ENCODE measurements at places on chromosomes 3 and 15.

GRCh38 chr3:130926504-130926903 is 32.6 kb downstream of the ATP2C1 start:
- DNase-seq, result no peak

DNA sequence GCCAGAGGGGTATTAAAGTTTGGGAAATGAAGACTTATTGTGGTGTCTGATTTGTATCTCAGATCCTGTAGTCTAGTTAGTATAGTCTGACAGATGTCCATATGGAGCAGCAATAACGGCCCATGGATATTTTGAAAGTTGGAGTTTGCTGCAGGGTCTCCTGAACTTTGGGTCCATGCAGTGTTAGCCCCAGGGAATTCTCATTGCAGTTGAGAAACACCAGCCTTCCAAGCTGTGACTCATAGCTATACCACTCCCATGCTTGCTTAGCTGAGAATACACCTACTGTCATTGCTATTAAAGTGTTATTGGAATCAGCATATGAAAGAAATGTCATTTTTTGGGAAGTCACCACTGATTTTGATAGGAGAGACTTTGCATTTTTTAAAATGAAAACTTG is 29.2 kb downstream of the TMOD2 start:
- DNase-seq, result no peak

GRCh38 chr3:13824521-13825310 is 55.2 kb downstream of the WNT7A start:
- no peak for DNase-seq

GRCh38 chr15:101410612-101411011 is 78.9 kb downstream of the PCSK6 start:
- DNase-seq, result no peak

- no peak for DNase-seq
These were observed 113.6 kb downstream of the TMEM266 start for GRCh38 chr15:76173317-76173834.

DNA sequence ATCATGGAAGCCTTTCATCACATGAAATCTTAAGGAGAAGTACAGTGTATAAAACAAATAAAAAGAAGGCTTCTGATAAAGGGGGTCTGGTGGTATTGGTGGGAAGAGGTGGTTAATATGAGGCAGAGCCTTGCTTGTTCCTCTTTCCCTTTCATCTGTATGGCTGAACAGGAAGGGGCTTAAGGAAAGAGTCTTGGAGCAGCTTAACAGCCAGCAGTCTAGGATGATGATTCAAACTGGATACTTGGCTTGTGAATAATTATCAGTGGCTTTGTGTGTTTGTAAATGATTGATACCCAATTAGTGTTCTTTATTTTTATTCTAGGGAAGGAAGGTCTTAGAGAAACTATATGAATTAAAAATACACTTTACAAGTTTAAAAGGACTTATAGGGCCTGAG is 29.1 kb upstream of the TCAIM start:
- no peak for DNase-seq

DNA sequence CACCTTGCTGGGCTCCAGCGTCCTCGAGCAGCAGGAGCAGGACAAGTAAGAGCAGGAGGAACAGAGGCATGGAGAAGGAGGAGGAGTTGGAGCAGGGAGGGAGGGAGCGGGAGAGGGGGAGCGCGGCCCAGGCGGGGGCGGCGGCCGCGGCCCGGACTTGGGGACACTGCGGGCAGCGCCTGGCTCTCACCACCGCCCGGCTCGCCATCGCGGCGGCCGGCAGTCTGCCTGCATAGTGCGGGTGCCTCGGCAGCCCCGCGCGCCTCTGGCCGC is 440 bp downstream of the DCBLD2 start:
- DNase-seq, result no peak

DNA sequence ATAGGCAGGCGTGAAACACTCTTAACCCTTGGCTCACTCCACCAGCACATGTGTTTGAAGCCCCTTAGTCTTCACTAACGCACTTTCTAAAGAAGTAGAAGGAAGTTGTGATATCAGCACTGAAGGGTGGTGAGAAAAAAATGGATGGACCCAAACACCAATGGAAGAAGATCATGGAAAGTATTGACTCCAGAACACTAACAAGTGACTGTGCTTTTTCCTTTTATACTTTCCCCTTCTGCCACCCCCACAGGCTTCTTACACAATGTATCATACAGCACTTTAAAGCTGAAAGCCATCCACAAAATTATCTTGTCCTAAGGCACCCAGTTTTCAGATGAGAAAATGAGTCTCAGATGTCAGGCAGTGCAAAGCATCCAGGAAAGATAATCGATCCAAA is 93.9 kb upstream of the PHLDB2 start:
- DNase-seq, result no peak

- DNase-seq, result no peak
These were observed 189.3 kb downstream of the ADAMTS17 start for GRCh38 chr15:100152463-100152862.

- DNase-seq, result no peak
These were observed 93.3 kb upstream of the NLGN1 start for GRCh38 chr3:173304182-173304800.

DNA sequence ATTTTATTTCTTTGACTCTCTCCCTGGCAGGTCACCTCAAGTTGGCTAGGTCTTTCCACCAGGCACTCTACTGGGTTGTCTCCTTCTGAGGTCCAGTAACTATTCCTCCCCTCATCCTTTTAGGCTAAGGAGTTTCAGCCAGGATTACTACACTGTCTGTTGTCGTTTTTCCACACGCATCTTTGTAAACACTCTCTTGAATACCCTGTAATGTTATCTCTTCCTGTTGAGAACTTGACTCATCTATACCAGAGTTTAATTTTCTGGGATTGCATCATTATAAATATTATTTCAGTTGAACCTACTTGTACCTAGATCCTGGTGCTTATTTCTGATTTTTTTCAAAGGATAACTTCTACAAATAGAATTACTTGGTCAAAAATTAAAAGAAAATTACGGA is 138.3 kb downstream of the SQOR start:
- no peak for DNase-seq

DNA sequence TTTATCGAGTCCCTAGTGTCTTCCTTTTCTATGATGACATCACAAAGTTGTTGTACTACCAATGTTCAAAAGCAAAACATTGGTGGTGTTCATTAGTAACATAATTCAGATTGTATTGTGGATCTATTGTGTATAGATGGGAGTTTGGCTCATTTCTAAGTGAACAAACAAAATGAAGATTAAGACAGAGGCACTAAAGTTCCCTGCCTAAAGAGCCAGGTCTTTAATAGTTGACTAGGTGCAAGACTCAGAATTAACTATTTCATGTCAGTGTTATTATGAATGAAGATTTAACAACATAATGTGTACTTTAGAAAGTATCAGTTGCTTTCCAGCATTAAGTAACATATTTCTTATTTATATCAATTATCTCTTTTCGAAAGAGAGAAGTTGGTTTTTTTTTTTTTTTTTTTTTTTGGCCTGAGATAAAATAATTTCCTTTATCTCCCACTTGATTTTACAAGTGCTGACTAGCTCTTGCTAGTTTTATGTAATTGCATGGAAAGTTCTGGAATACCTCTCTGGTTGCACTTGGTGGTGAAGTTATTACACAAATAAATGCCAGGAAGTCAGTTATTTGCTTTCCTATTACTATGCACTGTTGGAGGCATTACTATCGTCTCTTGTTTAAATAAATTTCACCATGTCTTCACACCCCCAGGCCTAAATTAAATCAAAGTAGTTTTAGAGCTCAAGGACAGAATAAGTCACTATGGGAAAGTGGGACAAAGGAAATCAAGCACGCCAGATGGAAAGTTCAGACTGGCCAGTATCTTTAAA is 48.7 kb downstream of the NAALADL2 start:
- no peak for DNase-seq

- no peak for DNase-seq
These were observed 168.5 kb upstream of the FAM3D start for GRCh38 chr3:58835086-58835485.

DNA sequence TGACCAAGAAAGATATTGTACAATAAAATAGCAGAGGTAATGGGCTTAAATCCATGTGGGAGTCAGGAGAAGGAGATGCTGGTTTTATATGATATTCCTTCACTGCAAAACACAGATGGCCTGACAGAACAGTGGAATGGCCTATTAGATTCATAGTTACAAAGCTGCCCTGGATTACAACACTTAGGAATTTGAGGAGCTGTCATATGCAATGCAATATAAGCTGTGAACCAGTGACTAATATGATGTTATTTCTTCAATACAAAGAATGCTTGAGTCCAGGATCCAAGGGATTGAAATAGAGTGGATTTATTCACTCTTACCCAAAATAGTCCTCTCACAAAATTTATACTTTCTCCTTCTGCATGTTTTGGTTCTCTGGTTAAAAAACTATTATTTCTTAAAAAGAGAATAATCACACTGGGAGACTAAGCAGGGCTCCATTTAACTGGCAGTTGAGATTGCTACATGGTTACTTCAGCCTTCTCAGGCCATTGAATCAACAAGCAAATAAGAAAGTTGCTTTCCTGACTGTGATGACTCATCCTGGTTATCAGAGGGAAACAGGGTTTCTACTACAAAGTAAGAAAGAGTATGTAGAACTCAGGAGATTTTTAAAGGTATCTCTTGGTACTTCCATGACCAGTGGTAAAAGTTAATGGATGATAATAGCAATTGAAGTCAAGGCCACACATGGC is 79.8 kb upstream of the ZPLD1 start:
- no peak for DNase-seq

GRCh38 chr3:77906102-77906709 is 866.3 kb downstream of the ROBO2 start:
- DNase-seq, result no peak

GRCh38 chr3:184738506-184738890 is 26.6 kb upstream of the MAGEF1 start:
- no peak for DNase-seq

- no peak for DNase-seq
These were observed 71.3 kb upstream of the GAP43 start for GRCh38 chr3:115552007-115552406.

GRCh38 chr15:70236341-70237086 is 138.8 kb upstream of the TLE3 start:
- no peak for DNase-seq

GRCh38 chr15:68184616-68185480 is 20.3 kb downstream of the CALML4 start:
- no peak for DNase-seq

DNA sequence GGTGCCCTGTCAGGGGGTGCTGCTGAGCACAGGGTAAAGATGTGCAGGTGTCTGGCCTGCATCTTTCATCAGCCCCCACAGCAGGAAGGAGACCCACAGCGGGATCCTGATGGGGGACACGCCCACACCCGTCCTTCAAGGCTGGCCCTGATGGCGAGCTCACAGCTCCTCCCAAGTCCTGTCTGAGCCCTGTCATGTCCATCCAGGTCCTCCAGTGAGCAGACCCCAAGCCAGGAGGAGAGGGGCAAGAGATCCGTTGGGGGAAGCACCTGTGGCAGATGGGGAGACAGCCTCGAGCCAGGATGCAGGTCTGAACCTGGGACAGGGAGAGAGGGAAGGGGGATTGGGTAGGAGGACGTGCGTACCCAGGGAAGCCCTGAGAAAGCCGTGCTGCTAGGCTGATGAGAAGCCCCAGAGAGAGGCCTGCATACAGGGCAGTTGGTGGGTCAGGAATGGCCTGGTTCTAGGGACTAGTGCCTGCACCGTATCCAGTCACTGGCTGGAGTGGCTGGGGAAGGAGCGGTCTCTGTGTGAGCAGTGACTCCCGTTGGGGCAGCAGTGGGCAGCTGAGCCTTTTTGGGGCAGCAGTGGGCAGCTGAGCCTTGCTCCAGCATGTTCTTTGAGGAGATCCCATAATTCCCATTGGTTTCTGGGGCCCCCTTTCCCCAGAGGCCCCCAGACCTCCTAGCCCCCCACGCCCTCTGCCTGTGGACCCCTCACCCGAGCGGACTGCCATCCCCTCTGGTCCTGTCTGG is 133.3 kb upstream of the MEF2A start:
- DNase-seq, result no peak

DNA sequence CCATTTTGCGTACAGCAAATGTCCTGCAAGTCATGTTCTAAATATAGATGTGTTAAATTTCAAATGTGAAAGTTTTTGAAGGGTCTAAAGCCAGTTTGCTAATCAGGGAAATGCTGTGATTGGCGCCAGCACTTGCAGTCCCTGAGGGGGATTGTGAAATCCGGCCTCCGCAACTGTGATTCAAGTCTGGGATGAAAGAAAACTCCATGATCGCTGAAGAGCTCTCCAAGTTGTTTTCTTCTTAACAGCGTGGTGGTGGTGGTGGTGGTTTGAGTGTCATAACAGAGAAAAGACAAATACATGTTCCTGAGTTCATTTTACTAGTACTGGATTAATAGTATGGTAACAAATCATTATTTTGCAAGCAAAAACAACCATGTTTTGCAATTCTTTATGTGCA is 51.8 kb downstream of the MITF start:
- DNase-seq, result no peak

DNA sequence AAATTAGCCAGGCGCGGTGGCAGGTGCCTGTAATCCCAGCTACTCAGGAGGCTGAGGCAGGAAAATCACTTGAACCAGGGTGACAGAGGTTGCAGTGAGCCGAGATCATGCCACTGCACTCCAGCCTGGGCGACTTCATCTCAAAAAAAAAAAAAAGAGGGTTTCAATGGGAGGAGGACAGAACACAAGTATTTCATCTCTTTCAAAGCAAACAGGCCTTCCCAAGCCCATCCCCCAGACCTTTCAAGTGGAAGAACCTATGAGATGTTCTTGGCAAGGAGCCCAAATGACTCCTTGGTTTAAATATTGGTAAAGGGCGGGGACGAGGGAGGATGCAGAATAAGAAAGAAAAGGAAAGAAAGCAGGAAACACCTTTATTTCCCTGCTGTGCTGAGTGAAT is 62.2 kb upstream of the MCF2L2 start:
- peak; percentile 22 for DNase-seq

DNA sequence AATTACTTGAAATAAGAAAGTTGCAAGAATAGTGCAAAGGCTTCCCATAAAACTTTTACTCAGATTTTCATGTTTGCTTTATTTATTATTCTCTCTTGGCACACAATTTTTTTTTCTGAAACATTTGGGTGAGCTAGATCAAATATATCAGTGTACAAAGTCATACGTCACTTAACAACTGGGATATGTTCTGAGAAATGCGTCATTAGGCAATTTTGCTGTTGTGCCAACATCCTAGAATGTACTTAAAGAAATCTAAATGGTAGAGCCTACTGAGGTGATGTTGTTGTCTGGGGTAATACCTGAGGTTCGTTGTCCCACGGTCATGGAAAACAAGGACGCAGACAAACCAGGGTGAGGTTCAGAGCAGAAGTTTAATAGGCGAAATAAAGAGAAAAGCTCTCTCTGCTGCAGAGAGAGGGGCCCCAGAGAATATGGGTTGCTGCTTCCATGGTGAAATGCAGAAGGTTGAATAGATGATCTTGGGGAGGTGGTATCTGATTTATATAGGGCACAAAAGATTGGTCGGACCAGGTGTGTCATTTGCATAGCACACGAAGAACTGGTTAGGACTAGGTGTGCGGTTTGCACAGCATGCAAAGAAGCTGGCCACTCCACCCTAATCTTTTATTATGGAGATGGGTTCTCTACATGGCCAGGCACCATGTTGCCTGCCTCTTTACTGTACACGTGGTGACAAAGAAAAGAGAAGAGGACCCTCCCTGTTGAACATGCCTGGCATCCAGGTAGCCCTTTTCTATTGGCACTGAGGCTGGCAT is 8.8 kb upstream of the GRAMD1C start:
- no peak for DNase-seq

- DNase-seq, result no peak
These were observed 144.2 kb upstream of the ARHGEF26 start for GRCh38 chr3:153976891-153977554.

GRCh38 chr3:127762077-127762786 is 60.1 kb downstream of the MGLL start:
- no peak for DNase-seq

- DNase-seq, result no peak
These were observed 307.7 kb upstream of the SEMA6D start for GRCh38 chr15:47409600-47409999.
